ENCODE measurements at places on chromosomes 5 and 9.
A peak's percentile ranks its signal among the peaks of the same experiment; 100 is the strongest.

GRCh38 chr9:76882686-76883085 lies 23.2 kb downstream of the PRUNE2 start:
- DNase-seq, result no peak

DNA sequence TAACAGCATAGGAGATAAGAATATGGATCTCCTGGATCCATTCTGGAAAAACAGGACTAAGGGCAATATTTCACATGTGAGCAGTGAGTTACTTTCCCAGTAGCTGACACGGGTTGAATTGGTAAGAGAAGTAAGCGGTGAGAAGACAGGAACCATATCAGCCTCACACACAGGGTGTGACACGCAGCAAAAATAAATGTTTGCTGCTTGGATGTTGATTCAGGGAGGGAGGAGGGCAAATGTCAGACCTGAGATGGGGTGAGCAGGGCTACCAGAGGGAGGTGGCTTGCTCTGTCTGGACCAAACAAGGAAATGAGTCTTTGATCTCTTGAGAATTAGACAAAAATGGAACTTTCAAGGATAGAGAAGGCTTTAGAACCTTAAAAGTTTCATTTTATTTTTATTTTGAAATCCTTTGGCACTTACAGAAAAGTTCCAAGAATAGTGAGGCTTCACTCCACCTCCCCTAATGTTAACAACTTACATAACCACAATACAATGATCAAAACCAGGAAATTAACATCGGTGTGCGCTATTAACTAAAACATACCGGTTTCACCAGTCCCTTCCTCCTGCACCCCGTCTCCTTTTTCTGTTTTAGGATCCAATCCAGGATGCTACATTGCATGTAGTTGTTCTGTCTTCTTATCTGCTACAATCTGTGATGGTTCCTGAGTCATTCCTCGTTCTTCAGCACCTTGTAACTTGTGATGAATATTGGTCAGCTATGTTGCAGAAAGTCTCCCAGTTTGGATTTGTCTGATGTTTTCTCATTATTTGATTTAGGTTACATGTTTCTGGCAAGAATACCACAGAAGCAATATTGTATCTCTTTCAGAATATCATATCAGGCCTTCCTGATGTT lies 20.5 kb upstream of the ARHGEF28 start:
- DNase-seq, result no peak

GRCh38 chr9:132367613-132368313 lies 13.0 kb upstream of the SETX start:
- DNase-seq, result no peak

GRCh38 chr5:36876299-36876964 lies at the start of gene NIPBL:
Gene NIPBL, plus strand, starts transcription at chr5:36876769. Its CDS starts 76,928 bp downstream, at chr5:36953697.
- DNase-seq, result peak; percentile 77

DNA sequence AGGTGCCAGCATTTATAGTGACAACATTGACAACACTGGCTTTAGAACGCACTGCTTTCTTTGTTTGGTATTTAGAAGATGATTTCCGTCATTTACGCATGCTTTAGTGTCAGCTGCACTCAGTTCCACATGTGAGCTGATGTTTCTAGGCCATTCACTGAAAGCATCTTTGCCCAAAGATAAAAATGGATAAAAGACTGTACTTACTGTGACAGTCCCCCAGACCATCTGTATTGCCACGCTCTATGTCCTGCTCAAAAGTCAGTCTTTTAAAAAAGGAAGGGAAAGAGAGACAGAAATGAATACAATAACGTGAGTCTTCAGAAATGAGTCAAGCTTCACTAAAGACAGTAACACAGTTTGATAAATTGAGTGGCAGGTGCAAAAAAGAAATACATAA lies 99.3 kb downstream of the SEMA6A start:
- no peak for DNase-seq

DNA sequence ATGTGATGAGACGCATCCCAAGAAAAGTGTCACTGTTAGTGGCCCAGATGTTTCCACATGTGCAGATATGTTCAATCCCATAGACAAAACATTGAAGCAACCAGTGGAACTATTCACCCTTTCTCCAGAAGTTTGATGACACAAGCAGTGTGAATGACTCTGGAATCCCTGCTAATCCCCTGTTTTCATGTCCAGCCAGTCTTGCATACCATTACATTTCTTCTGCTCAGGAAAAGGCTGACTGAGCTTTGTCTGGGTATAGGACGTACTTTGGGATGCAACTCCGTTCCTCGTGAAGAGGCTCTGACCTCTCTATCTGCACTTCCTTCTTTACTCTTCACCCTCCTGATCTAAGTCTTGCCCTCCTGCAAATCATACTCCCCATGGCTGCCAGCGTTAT lies 172.4 kb downstream of the NTRK2 start:
- no peak for DNase-seq

DNA sequence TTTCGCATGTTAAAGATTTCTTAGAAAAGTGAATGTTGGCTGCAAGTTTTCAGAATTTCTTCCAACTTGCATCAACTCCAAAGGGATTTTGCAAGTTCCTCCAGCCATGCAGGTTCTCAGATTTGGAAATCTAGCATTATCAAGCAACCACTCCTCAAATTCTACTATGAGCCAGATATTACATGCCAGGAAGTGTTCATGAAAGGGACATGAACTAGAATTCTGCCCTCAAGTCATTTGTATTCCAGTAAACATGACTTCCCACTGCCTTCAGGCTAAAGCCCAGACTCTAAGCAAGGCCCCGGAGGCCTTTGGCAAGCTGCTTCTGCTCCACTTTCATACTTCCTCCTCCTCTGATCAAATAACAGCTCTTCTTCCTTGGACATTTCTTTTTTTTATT lies 111.3 kb upstream of the PAPPA start:
- no peak for DNase-seq

DNA sequence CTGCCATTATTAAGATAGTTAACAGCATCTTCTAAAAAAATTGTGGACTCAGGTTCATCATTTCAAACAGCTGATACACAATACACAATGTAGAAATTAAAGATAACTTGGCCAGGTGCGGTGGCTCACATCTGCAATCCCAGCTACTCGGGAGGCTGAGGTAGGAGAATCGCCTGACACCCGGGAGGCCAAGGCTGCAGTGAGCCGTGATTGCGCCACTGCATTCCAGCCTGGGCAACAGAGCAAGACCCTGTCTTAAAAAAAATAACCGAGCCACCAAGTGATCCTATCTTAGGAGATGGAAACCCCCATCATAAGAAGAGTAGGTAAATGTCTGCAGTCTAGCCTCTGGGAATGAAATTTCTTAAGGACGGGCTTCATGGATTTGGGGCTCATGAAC lies 241.7 kb downstream of the PIK3R1 start:
- DNase-seq, result no peak

GRCh38 chr5:119470105-119470763 lies 17.9 kb downstream of the HSD17B4 start:
- no peak for DNase-seq

DNA sequence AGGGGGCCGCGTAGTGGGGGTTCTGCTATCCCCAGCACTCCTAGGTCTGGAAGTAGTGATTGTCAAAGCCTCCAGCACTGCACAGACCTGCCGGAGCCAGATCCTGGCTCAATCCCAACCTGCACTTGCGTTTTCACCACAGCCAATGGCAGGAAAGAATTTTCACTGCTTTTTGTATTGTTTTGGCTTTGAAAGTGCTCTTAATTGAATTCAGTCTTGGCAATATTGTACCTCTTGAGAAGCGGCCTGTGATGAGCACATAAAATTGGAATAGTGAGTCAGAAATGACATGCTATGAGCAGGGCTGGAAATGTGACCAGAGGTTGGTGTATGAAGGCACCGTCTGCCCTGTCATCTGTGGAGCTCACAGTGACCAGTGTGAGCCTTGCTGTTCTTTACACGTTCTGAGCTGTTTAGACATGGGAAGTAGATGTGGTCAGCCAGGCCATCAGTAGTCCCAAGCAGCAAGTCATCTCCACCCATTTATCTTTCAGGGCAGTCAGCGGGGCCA lies 41.5 kb downstream of the SECISBP2 start:
- no peak for DNase-seq

GRCh38 chr5:126355940-126356339 lies 67.3 kb upstream of the GRAMD2B start:
- DNase-seq, result no peak

- no peak for DNase-seq
Measured at GRCh38 chr5:40853632-40854192, 12.5 kb downstream of the CARD6 start.

- no peak for DNase-seq
Measured at GRCh38 chr9:87884578-87885459, 2.1 kb downstream of the SPATA31E1 start.

GRCh38 chr5:82523633-82524032 lies 245.5 kb upstream of the RPS23 start:
- no peak for DNase-seq

GRCh38 chr5:169631360-169631759 lies 5.7 kb upstream of the DOCK2 start:
- no peak for DNase-seq

DNA sequence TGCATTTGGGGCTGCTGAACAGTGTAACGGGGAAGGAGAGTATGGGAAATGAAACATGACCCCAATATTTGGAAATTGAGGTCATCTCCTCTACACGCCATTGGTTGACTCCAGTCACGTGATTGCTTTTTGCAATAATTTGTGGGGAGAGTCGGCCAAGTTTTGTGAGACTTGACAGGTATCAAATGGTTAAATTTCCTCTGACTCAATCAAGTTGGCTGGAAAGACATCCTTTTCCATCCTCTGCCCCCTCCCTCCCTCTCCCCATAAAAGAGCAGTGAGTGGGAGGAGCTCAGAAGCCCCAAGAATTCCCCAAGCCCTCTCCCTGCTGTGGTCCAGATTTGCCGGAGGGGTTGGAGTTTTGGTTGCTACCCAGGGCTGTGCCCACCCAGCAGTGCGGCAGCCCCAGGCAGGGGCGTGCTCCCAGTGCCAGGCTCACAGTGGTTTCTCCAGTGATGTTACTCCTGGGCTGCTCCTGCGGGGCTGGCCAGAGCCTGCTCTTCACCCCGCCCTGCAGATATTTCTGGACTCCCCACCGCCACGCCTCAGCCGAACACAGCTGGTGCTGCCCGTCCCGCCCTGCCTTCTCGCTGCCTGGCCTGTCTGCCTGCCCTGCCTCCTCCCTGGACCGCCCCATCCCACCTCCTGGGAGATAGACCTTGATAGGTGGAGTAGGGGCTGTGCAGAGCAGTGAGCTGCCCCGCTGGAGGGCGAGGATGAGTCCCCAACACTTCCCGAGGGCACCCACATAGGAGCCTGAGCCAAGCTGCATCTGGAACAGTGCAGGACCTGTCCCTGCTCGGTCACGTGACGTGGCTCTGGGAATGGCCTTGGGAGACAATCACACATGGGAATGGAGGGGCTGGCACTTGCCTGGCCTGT lies 3.4 kb downstream of the COL5A1 start:
- DNase-seq, result no peak

DNA sequence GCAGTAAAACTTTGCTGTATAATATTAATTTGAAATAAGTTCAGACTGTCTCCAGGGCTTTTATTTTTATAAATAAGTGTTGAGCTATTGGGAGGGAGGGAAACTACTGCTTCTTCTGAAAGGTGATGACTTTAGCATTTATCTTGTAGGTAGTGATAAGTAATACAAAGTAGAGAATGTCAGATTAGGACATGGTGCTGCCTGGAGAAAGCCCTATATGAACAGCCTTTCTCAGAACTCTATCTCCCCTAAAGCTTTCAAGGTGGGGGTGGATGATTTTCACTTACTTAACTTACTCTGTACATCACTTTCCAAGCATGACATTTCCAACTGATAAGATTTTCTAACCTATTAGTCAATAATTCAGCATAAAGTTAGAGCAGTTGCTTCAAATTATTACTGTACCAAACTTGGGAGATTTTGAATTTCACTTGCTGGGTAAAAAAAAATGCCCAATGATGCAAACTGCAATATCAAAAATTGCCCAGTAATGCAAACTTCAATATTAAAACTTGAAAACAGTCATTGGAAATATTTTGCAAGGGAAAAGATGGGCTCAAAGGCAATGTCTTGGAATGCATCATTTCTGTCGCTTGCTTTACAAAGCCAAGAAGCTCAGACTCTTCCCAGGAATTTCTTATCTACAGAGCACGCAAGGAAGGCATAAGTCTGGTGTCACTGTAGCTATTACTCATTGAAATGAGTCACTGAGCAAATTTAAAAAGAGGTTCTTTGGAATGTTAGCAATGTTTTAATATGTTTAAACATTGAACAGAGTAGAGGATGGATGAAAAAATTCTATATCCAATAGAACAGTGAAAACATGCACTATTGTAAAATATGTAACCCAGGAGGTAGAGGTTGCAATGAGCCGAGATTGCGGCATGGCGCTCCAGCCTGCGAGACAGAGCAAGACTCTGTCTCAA lies 569.5 kb downstream of the PSAT1 start:
- DNase-seq, result no peak

DNA sequence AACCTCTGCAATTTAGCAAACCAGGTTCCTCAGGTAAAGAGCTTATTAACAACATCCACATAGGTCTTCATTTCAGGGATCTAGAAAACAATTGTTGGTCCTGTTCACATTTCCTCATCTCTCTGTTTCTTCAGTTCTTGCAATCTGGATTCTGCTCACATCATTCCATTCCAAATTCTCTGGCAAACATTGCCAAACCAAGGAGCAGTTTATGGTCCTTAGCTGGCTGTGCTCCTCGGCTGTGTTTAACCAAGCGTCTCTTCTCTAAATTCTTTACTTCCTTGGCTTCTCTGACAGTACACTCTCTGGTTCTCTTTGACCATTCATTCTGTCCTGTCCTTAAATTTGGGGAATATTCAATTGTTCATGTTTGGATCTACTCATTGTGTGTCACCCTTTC lies 65.8 kb upstream of the RANBP3L start:
- no peak for DNase-seq

DNA sequence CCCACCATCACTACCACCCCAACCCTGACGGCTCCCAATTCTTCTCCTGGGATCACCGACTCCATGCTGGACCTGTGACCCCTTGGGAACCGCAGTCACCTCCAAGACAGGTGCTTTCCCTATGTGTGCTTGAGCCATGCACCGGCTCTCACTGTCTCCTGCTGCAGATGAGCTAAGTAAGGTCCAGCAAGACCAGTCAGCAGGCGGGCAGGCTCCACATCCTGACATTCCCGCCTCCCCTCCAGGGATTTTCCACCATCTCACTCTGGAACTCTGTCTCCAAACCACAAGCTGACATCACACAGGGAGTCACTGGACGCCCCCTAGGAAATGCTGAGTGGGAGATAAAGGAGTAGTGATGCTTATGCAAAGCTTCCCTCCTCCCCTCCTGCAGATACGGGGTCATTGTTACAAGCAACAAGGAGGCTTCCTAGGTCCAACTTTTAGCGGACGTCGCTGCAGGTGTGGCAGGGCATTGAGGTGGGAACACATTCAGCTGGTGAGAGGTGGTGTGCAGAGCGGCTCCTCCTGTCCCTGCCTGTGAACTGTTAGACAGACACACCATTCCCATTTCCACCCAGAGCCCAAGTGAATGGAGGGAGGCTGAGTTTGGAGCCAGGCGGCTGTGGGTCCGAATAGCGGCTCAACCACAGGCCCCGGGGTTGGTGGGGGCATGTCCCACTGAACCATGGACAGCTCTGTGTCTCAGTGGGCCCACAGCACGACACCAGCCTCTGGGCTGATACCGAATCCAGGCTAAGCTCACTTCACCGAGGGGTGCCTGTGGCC lies 129.2 kb upstream of the PHYKPL start:
- DNase-seq, result no peak

Measured in stimulated activated CD4-positive, alpha-beta T cell treated with anti-CD3 and anti-CD28 coated beads, Interleukin-12 subunit alpha, Interleukin-12 subunit beta, amount 100 ng/mL, for 48 hours (primary cell).